Stimulated activated CD8-positive, alpha-beta memory T cell treated with anti-CD3 and anti-CD28 coated beads, Interleukin-7, amount 100 ng/mL, for 24 hours (primary cell): ENCODE measurements at places on chromosomes 11 and 22.

DNA sequence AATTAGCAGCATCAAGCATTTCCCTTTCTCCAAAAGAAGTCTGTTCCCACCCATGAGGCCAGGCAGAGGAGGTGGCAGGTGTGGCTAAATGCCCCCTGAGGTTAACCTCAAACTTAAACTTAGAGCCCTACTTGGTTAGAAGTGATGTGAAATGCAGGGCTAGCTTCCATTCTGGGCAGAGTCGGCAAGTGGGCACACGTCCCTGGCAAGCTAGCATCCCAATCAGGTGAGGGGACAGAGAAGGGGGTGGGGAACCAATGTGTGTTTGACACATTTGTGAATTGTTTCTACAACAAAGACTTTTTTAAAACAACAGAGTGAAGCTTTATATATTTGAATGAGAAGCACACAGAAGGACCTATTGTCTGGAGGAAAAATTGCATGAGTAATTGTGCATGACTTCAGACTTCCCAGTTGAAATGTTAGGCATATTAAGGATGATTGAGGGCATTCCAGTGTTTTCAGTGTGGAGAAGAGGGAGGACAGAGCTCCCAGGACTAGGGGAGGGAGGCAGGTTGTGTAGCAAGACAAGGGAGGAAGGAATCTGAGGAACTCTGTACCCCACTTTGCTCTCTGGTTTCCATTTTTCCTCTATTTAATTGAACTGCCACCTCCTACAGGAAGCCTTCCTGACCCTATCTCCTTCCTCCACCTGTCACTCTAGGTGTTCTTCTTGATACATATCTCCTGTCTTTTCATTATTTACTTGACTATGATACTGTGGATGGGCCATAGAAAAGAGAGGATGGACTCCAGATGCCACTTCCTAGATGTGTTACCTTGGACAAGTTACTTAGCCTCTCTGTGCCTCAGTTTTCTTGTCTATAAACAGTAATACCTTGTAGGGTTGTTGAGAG, 83.3 kb upstream of the PICALM start:
- no peak for DNase-seq

GRCh38 chr11:133123796-133124195, 408.5 kb downstream of the OPCML start:
- no peak for DNase-seq

DNA sequence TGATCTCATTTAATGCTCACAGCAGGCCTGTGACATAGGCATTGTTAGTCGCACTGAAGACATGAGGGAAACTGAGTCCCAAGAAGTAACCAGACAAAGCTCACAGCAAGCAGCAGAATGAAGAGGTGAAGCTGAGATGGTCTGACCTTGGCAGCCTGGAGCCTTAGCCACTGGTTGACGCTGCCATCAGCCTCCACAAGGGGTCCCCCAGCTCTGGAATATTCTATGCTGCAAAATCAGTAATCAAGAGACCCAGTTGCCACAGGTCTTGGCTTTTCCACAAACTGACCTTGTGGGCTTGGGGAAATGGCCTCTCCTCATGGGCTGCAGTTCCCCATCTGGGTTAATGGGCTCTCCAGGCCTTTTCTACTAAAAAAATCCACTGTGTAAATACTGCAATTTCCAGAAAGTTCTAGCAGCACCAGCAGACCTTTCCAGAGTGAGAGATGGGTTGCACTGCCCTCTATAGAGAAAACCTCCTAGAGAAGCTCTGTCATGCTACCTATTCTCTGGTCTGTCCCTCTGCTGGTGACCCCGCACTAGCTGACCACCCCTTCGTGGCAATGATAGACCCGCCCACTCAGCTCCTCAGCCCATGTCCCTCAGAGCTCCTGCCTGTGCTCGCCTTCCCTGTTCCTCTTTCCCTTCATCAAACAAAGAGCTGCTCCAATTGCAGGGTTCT, 22.6 kb upstream of the ISX start:
- no peak for DNase-seq

- DNase-seq: no peak
Measured at GRCh38 chr11:15932417-15932816, 423.9 kb downstream of the SOX6 start.

- DNase-seq: no peak
Measured at GRCh38 chr11:89067264-89067663, 1.5 kb upstream of the GRM5 start.

DNA sequence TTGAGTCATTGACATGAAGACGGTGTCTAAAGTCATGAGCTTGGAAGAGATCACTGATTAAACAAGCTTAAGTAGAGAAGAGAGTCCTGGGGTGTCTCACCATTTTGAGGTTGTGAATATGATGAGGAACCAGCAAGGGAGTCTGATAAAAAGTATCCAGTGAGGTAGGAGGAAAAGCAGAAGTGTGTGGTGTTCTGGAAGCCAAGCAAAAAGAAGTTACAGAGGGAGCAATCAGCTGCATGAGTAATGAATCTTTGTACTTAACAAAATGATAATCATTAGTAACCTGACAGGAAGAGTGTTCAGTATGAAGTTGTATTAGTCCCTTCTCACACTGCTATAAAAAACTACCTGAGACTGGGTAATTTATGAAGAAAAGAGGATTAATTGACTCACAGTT, 131.3 kb downstream of the C11orf87 start:
- DNase-seq: no peak

DNA sequence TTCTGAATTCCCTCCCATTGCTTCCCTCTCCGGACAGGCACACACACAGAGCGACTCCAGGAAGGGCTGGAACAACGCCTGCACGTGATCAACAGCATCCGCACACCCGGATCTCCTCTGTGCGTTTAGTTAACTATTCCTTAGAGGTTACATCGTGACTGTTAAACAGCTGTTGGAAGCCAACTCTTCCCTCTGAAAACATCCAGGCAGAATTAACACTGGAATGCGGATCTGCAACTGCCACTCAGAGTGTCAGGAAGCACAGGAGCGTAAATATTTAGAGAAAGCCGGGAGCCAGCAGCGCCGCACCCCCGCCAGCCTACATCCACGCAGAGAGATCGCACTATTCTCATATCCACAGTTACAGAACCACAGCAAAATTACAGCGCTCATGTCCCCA, 46.2 kb downstream of the SHANK2 start:
- no peak for DNase-seq

DNA sequence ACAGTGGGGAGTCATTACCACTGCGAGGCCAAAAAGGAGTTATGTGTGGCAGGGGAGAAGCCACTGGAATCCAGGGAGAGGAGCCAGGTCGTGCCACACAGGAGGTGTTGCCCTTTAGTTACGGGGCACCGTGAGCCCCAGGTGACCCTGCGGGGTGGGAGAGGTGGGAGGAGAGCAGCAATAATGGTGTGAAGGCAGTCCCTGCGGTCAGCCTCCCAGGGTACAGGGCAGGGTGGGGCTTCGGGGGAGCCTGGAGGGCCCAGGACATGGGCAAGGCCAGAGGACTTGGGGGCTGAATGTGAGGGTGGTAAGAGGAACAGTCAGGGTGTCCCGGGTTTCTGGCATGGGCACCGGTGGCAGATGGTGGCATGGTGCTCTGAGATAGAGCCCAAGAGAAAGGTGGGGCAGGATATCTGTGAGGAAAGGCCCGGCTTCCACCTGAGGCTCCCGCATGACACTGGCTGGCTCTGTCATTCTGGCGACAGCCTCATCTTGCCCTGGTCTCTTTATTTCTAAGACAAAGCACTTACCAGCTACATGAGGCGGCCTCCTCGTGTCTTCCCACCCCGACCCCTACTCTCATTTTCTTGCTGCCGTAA, 82.6 kb upstream of the LMO1 start:
- no peak for DNase-seq

- no peak for DNase-seq
Measured at GRCh38 chr22:50112151-50113118, 22.6 kb downstream of the MOV10L1 start.

- DNase-seq: no peak
Measured at GRCh38 chr11:79461144-79461543, 20.3 kb upstream of the TENM4 start.

- no peak for DNase-seq
Measured at GRCh38 chr11:75347781-75348566, 3.5 kb downstream of the ARRB1 start.

DNA sequence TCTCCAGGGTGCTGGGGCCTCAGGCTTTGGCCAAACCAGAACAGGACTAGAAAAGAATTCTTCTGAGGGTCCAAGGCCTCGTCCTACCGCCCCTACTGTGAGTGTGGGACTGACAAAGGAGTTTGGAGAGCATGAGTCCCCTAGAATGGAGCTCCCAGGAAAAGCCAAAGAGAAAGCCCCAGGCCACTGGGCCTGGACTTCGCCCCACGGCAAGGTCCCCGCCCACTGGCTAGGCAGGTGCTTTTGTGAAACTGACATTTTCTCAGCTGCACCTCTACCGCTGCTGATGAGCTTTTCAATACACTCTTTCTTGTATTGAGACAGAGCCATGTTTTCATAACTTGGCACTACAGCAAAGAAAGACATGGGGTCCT, 9.7 kb upstream of the FGF3 start:
- DNase-seq: no peak

DNA sequence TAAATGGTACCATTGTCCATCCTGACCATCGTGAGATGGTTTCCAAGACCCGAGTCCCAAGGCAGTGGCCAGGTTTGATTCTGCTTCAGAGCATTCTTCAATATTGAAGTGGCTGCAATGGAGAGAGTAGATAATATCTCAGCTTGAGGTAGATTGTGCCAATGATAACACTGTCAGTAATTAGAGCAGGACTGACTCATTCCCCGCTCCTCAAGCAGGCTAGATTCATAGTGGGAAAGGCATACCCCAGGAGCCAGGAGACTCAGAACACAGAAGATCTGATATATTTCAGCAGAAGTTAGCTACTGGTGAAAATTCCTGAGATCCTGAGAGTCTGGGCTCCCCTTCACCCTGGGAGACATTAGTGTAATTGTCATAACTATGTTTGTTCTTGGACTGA, 55.6 kb upstream of the LARGE1 start:
- no peak for DNase-seq

DNA sequence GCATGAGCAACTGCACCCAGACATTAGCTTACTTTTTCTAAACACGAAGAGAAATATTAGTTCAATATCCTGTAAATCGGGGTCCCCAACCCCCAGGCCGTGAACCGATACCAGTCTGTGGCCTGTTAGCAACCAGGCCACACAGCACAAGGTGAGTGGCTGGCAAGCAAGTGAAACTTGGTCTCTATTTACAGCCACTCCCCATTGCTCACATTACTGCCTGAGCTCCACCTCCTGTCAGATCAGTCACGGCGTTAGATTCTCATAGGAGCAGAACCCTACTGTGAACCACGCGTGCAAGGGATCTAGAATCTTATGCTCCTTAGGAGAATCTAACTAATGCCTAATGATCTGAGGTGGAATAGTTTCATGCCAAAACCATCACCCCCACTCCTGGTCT, 27.8 kb upstream of the DEPDC7 start:
- no peak for DNase-seq

DNA sequence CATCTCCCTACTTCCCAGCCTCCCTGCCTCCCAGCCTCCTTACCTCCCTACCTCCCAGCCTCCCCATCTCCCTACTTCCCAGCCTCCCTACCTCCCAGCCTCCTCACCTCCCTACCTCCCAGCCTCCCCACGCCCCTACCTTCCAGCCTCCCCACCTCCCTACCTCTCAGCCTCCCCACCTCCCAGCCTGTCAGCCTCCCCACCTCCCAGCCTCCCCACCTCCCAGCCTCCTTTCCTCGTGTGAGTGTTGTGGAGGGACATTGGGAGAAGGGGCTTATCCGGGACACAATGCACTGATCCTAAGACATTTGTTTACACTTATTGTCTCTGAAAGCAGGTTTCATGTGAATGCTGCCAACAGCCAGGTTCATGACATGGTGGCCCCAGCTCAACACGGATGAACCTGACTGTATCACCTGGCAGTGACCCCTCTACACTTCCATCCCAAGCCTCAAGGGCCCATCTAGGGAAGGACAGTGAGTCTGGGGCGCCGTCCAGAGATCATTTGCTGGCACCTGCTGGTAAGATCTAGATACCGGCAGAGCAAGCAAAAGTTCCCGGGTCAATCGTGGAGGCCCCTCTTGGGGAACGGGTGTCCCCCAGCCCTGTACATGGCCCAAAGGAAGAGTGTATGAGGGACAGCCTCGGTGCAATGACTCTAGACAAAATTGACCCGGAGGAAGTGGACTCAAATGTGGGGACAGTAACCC, 34.5 kb upstream of the TH start:
- no peak for DNase-seq

GRCh38 chr22:20968281-20968977, 1.4 kb downstream of the AIFM3 start:
- no peak for DNase-seq

GRCh38 chr11:68150037-68150436, 28.8 kb upstream of the CHKA start:
- DNase-seq: no peak

DNA sequence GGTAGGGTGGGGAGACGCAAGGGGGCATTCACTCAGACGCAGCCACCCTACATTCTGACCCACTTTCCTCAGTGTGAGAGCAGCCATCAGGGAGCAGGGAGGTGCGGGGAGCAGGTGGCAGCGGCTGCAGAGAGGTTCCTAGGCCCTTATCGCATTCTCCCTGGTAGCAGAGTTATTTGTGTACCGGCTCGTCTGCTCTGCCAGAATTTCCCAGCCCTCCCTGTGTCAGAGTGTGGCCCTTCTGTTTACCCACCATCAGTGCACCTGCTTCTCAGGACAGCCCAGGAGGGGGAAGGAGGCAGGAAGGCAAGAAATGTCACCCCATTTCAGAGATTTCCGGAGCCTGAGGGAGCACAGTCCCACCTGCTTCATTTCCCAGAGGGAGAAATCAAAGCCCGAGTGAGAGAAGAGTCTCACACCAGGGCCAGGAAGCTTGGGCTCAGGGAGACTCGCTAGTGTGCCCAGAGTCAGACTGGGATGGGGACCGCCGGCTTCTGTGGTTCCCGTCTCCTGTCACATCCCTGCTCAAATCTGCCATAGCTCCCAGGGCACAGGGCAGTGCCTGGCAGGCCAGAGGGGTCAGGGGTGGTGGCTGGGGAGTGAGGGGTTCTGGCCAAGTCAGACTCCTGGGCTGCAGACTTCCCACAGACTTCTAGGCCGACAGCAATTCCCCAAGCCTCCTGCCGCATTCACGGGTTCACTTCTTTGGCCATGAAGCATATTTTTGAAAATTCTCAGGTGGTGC, 49.7 kb downstream of the ARRB1 start:
- DNase-seq: no peak

GRCh38 chr11:4606231-4607015, 1.6 kb downstream of the TRIM68 start:
- no peak for DNase-seq

- no peak for DNase-seq
Measured at GRCh38 chr11:30230714-30231113, at the start of gene FSHB. Gene FSHB, plus strand, starts transcription at chr11:30231014. Its CDS starts 889 bp downstream, at chr11:30231903.

DNA sequence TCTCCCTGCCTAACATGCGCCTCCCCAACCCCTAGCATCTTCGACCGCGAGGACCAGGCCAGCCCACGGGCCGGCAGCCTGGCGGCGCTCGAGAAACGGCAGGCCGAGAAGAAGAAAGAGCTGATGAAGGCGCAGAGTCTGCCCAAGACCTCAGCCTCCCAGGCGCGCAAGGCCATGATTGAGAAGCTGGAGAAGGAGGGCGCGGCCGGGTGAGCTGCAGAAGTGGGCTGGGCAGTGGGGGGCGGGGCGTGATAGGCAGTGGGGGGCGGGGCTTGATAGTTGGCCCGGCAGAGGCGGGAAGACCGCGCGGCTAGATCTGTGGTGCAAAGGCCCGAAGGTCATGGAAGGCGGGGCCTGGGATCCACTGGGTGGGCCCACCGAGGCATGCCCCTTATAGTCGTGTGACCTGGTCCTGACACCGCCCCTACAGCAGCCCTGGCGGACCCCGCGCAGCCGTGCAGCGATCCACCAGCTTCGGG, 8.7 kb downstream of the SELENOM start:
- DNase-seq: no peak

- DNase-seq: no peak
Measured at GRCh38 chr11:25758145-25758661, 573.7 kb upstream of the ANO3 start.
